ENCODE measurements at places on chromosomes 12 and 14. TPM values are rescaled to one million over a fixed set of nuclear protein-coding genes. Genes with fewer than 3 reads are reported as not detected.
A peak's percentile ranks its signal among the peaks of the same experiment; 100 is the strongest.

Gene LBHD2
- total RNA-seq: not detected

Gene LALBA
- not detected for total RNA-seq

Gene GPR162
- 1.3 TPM for total RNA-seq

Gene JDP2
- total RNA-seq: 14.7 TPM

DNA sequence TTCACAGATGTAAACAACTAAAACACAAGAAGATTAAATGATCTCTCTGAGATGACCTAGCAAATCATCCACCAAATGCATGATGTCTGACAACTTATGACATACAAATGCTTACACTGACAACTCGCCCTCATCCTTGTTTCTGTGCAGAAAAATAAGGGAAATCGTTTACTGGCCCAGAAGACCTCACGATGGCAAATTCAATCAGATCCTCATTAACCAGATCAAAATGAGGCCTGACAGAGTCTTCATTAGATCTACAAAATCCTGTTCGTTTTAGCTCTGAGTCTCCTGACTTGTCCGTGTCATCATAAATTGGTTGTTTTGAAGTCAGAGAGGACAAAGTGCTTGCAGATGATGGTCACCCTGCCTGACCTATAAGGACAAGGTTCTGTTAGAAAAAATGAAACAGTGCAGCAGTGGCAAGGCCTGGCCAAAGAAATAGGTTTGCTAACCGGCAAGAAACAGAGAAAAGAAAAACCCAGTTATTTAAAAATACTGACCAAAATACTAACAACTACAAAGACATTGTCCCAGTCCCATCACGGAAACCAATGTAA lies 109.5 kb downstream of the BTG1 start:
- H3K27ac ChIP-seq: peak overlapping the region; percentile 79
- no peaks in the 10 kb centered on the region for H3K36me3 ChIP-seq
- no peak overlapping the region for H3K4me3 ChIP-seq
- no peaks in the 10 kb centered on the region for H3K27me3 ChIP-seq

- H3K4me3 ChIP-seq: no peak overlapping the region
- peaks cover 20% of the 10 kb centered on the region for H3K4me1 ChIP-seq
- DNase-seq: peak; percentile 80
- no peaks in the 10 kb centered on the region for H3K27me3 ChIP-seq
- peak overlapping the region; percentile 44 for H3K27ac ChIP-seq
Observed at GRCh38 chr14:49946320-49947141, 53.6 kb downstream of the ARF6 start.

DNA sequence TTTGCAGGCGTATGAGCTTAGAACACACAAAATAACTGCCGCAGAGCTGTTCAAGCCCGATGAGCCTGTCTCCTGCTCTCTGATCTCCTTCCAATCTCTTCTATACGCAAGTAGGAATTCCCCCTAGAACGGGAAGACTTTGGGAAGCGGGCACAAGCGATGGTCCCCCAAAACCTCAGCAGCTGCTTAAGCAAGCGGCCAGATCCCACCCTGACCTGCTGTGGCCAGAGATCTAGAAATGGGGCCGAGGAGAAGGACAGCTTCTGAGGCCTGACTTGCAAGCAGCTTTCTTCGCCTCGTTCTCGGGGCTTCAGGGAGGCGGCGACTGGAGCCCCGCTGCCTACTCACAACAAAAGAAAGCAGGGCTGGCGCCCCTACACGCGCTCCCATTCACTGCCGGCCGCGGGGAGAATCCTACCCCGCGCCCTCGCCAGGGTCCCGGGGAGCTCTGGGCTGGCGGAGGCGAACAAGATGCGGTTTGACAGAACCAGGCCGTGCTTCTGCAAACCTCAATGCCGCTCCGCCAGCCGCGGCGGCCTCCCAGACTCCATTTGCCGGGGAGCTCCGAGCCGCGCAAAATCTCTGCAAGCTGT lies 922 bp downstream of the TBX5 start:
- peaks cover 14% of the 10 kb centered on the region for H3K4me1 ChIP-seq
- no peak for DNase-seq
- no peaks in the 10 kb centered on the region for H3K36me3 ChIP-seq
- no peak overlapping the region for H3K4me3 ChIP-seq
- no peak overlapping the region for H3K27ac ChIP-seq

- H3K27me3 ChIP-seq: no peaks in the 10 kb centered on the region
- H3K4me1 ChIP-seq: no peaks in the 10 kb centered on the region
- H3K4me3 ChIP-seq: no peak overlapping the region
- no peaks in the 10 kb centered on the region for H3K36me3 ChIP-seq
- no peak for DNase-seq
Observed at GRCh38 chr14:38404616-38405015, 148.7 kb upstream of the CLEC14A start.

DNA sequence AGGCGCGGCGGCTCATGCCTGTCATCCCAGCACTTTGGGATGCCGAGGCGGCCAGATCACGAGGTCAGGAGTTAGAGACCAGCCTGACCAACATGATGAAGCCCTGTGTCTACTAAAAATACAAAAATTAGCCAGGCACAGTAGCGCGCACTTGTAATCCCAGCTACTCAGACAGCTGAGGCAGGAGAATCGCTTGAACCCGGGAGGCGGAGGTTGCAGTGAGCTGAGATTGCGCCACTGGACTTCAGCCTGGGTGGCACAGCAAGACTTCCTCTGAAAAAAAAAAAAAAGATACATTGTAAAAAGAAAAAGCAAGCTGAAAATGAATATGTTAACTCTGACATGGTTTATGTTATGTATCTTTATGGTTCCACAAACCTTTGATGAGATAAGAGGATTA lies 33.6 kb downstream of the RPGRIP1 start:
- H3K27ac ChIP-seq: no peak overlapping the region
- H3K27me3 ChIP-seq: no peaks in the 10 kb centered on the region
- DNase-seq: no peak
- H3K4me3 ChIP-seq: no peak overlapping the region
- peaks cover under 1% of the 10 kb centered on the region for H3K4me1 ChIP-seq

GRCh38 chr12:28552251-28552970 lies 362.2 kb downstream of the CCDC91 start:
- H3K27ac ChIP-seq: no peak overlapping the region
- no peak overlapping the region for H3K4me3 ChIP-seq
- no peaks in the 10 kb centered on the region for H3K36me3 ChIP-seq
- no peaks in the 10 kb centered on the region for H3K27me3 ChIP-seq
- DNase-seq: no peak
- no peaks in the 10 kb centered on the region for H3K4me1 ChIP-seq

Data from stomach (tissue), 19 donors.